Stimulated activated CD8-positive, alpha-beta memory T cell treated with anti-CD3 and anti-CD28 coated beads, Interleukin-4, amount 100 ng/mL, for 1 hour (primary cell): ENCODE measurements at places on chromosomes 4 and X.

DNA sequence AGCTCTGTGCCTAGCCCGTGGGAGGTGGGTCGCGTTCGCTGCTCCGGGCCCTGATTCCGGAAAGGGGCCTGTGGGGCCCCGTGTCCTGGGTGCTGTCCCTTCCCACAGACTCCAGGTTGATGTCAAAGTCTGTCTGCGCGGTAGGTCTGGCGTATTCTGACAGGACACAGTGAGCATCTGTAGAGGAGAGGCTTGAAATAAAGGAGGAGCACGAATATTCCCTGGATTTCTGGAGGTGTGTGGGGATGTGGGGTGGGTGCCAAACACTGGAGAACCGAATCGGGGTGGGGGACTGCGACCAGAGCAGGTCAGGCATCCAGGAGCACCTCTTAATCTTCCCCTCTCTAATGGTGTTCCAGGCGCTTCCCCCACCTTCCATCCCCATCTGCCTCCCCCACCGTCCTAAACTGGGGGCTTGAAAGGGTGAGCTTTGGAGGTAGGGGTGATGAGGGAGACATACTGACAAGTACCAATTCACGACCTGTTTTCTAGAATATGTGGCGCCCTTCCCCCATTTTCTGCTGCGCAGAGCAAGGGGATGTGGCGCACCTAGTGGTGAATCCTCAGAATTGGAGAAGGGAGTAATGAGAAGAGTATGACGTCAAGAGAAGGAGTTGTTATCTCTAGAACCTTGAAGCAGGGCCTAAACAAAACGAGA is 877 bp downstream of the GPRASP1 start:
- DNase-seq = no peak

GRCh38 chr4:89665662-89666061 is 171.3 kb downstream of the SNCA start:
- DNase-seq = no peak

DNA sequence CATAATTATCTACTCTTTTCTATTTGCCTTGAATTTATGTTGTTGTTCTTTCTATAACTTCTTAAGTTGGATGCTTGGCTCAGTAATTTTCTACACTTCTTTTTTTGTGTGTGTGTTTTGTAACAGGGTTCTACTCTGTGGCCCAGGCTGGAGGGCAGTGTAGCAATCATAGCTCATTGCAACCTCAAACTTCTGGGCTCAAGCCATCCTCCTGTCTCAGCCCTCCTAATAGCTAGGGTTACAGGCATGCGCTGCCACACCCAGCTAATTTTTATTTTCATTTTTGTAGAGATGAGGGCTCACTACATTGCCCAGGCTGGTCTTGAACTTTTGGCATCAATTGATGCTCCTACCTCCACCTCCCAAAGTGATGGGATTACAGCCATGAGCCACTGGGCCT is 20.7 kb upstream of the UCHL1 start:
- DNase-seq = no peak

- no peak for DNase-seq
Observed at GRCh38 chr4:185886832-185887524, 75.0 kb upstream of the SORBS2 start.

DNA sequence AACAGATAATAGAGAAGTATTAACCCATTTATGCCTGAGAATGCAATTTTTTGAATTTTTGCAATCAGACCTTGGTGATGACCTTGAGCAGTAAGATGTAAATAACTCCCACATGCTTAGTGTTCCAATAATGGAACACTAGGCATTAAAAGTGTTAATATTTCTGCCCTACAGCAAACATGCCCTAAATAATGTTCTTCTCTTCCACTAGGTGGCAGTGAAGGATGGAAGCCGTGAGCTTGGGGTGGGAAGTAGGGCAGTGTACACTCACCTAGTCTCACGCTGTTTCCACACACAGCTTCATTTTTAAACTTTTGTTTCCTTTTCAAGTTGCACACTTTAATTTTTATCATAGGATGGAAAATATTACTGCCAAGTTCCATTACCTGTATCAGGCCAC is 613.1 kb upstream of the HS3ST1 start:
- no peak for DNase-seq

GRCh38 chr4:75584067-75584466 is 28.2 kb downstream of the ODAPH start:
- DNase-seq = no peak

- DNase-seq = no peak
Observed at GRCh38 chrX:68939868-68940267, 111.0 kb downstream of the EFNB1 start.

GRCh38 chrX:37350034-37350365 is 836 bp downstream of the PRRG1 start:
- DNase-seq = no peak

DNA sequence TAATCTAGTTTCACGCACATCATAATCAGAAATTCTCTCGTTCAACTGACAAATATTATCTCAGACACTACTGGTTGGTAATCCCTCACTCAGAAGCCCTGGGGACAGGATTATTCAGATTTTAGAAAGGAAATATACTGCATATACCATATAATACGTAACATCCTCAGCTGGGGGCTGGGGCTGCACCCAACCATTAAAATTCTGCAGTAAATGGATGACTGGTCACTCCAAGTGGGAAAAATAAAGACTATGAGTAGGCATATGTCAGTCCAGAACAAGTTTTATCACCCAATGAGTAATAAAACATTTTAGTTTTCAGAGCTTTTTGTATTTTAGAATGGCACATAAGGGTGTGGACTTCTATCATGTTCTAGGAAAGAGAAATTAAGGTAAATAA is 121.7 kb upstream of the MAP3K15 start:
- DNase-seq = no peak
